ENCODE measurements at places on chromosomes 5 and 9.

- no peak for DNase-seq
Measured at GRCh38 chr9:77916820-77917219, 114.8 kb downstream of the GNAQ start.

DNA sequence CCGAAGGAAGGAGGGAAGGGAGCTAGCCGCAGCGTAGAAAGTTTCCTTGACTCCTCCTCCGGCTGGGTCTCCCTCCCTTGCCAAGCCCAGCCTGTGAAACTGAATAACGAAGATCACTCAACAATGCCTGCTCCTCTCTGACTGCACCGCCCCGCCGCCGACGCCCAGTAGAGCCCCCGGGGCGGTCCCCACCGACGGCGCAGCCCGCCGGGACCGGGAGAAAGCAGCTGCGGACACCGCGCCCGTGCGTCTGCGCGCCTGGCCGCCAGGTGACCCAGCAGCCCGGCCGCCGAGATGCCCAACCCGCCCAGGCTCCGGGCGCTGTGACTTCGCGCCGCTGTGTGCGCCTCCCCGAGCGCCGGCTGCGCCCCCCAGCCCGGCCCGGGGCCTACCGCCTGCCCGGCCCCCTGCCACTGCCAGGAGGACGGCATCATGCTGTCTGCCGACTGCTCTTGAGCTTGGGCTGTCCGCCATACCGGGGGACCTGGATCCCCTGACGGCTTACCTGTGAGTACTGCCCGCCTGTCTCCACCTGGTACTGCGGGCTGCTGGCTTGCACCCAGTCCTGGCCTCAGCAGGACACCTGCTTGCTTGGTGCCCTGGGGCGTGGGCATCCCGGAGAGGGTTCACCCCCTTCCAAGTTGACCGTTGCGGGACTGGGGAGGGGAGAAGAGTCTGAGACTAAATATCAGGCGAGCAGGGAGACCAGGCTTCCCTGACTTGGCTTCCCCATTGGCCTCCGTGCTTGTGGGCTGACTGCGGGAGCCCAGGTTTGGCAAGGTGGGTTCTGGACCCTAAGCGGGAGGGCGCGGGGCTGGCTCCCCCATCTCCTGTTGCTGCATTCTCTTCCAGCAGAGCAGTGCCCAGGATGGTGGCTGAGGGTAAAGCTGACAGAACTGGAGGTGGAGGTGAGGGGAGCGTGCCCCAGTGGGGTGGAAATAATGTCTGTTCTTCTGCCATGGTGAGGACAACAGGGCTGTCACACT, 26.2 kb upstream of the SPTLC1 start:
- DNase-seq: no peak

DNA sequence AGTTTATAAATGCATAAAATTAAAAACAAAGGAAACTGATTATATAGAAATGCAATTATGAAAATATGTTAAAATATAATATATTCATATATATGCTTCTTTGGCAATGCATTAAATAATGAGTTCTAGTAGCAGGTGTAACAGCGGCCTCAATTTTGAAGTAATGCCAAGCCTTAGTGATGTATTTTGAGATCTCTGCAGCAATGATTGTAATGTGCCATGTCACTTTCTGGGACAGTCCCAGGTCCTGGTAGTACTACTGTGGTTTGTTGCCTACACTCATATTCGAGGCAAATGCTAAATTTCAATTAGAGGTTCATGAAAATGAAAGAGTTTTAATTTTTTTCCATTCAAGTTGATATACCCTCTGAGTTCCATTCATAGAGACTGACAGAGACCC, 75.8 kb upstream of the ORM1 start:
- DNase-seq: no peak

- DNase-seq: no peak
Measured at GRCh38 chr9:117734523-117735314, 30.5 kb downstream of the TLR4 start.

GRCh38 chr5:81630684-81631083, 120.2 kb downstream of the SSBP2 start:
- DNase-seq: no peak
